Nephron progenitor cell (in vitro differentiated cells): ENCODE measurements at places on chromosomes 5 and 9.

GRCh38 chr9:75390951-75391350, 302.6 kb downstream of the OSTF1 start:
- no peak for DNase-seq

GRCh38 chr5:152503206-152503605, 98.1 kb upstream of the NMUR2 start:
- DNase-seq = no peak

- peak; percentile 89 for DNase-seq
Measured at GRCh38 chr5:132063090-132063911, 2.8 kb downstream of the IL3 start.

DNA sequence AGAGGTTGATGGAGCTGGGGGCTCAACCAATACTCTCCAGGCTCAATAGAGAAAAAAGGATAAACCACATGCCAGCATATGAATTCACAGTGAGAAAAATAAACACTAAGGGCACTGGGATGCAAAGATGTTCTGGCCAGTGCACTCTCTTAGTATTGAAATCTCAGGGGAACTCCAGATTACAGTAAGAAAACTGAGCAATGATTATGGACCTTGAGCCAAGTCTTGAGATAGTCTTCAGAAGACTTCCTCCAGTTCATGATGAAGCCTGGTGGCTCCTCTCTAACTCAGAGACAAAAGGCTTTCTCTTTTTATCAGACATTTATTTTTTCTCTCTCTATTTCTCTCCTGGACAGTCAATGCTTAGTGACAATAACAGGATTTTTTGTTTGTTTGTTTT, 139.8 kb upstream of the SPEF2 start:
- no peak for DNase-seq

GRCh38 chr5:6899221-6899620, 186.0 kb downstream of the TENT4A start:
- no peak for DNase-seq

- peak; percentile 39 for DNase-seq
Measured at GRCh38 chr5:107553117-107553555, 117.6 kb downstream of the EFNA5 start.

DNA sequence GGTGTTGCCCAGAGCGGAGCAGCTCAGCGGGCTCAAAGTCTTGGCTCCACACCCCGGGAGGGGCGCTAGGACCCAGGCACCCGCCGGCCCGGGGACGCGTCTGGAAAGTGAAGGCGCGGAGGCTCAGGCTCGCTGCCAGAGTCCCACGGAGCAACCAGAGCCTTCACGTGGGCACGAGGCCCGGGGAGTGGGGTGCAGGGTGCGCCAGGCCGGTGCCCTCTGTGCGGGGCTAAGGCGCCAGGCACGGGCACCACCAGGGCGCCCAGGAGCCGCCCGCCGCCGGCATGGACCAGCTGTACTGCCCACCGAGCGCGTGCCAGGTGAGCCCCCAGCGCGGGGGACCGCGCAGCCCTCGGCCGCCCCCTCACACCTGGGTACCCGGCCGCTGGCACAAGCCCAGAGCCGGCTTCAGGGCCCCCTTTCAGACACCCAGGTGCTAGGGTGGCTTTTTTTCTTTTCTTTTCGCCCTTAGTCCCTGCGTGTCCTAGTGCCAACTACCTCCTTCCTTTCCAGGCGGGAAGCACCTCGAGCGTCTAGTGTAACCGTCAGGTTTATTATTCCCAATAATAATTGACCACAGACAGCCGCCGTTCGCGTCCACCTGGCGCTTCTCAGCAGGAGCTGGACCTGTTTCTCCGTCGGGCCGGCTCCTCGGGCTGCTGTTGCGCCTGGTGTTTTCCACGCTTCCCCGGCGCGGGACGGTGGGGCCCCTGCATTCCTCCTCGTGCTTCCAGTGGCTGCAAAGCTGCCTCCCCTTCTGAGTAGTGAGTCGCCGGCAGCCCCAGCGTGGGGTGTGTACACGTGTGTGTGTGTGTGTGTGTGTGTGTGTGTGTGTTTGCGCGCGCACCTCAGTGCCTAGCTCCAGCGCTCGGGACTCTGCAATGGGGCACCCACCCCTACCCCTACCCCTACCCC, 30.1 kb upstream of the PDE8B start:
- DNase-seq = peak; percentile 53

DNA sequence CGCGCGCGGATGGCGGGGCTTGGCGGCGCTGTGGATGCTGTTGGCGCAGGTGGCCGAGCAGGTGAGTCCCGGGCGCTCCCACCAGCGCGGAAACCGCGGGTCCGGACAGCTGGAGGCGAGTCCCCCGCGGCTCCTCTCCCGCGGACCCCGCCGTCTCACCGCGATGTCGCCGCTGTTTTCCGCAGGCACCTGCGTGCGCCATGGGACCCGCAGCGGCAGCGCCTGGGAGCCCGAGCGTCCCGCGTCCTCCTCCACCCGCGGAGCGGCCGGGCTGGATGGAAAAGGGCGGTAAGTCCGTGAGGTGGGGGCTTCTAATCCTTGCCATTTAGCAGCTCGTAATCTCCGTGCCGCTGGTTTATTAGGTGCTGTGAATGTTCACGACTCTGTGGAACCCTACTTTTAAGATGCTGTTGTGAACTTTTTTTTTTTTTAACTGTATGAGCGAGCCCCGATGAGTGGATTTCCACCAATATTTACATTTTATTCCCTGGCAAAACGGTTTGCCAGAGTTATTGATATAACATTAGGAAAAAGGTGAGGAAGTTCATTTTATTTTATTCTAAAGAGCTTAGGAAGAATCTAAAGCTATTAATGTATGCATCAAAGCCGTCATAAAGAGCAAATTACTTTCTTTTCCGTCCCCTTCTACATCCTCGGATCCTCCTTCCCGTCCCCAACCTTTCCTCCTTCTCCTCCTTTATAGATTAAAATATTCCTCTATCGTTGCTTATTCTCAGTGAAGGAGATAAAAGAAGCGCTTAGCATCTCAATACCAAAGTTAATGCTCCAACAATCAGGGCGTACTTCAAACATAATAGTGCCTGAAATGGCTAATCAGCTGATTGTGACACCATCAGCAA, 579 bp downstream of the ADAMTS16 start:
- DNase-seq = peak; percentile 56

GRCh38 chr9:86643946-86644674, 289.9 kb upstream of the TUT7 start:
- DNase-seq = no peak

GRCh38 chr5:142486581-142486980, 161.8 kb upstream of the SPRY4 start:
- no peak for DNase-seq

DNA sequence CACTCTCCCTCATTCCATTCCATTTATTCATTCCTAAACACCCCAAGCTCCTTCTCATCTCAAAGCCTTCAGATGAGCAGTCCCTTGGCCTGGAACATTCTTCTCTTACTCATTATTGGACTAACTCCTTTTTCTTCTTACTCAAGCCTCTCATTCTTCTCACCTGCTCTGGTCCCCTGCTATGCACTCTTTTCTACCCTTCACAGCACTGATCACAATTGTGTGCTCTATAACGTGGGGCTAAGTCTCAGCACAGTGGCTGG, 212.4 kb downstream of the MAPKAP1 start:
- no peak for DNase-seq

DNA sequence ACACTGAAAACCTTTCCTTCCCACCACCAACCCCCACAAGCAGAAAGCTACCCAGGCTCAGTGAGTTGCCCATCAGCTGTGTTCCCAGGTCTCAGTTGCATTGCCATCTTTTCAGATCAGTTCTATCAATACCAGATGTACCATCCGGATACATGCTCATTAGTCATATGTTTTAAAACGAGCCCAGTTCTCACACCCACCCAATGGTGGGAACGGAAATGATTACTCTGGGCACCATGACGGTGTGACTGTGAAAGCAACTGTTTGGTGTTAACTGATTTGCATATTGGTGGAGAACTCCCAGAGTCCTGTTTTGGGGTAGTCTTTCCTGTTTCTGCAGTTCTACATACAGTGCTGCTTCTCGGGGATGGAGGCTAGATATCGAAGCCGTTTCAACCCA, 212.3 kb downstream of the TRIM36 start:
- no peak for DNase-seq

GRCh38 chr9:121944711-121945191, 148.4 kb downstream of the TTLL11 start:
- no peak for DNase-seq

DNA sequence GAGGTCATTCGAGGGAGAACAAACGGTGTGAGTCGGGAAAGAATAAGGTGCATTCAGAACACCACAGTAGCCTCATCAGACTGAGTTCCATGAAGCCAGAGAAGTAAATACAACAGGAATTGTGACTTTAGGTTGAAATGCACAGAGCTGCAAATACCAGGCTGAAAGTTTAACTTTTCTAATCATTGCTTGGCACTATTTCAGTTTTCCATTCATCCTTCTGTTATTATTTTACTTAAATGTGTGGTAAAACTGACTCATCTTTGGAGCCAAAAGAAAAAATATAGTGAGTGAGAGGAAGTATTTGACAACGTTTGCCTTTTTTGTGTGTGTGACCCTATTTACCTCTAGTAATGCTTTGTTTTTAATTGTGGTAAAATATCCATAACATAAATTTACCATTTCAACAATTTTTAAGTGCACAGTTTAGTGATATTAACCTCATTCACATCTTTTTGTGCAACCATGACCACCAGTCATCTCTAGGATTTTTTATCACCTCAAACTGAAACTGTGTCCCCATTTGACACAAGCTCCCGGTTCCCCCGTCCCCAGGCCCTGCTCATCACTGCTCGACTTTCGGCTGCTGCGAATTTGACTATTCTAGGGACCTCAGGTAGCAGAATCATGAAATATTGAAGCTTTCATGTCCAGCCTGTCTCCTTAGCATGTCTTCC, 166.8 kb downstream of the HSD17B3 start:
- no peak for DNase-seq

- no peak for DNase-seq
Measured at GRCh38 chr9:22047596-22047995, 38.5 kb upstream of the CDKN2B start.

DNA sequence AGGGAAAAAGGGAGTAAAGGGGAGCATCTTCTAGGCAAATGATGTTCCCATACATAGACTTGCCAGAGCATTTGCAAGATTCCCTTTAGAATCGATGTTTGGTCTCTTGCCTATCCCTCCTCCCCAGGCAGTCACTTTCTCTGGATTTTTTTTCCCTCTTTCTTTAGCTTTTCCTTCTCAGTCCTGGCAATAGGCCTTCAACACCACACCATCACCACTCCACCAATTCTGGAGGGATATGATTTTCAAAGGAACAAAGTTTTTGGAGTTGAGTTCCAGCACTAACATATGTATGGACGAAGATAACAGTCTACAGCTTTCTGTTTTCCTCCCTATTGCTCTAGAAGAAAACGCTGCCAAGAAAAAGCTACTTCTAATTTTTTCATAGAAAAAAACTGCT, 377.4 kb downstream of the PDE4D start:
- DNase-seq = no peak

GRCh38 chr5:33688066-33688465, 203.7 kb downstream of the ADAMTS12 start:
- no peak for DNase-seq

GRCh38 chr9:106896695-106897094, 33.7 kb downstream of the ZNF462 start:
- no peak for DNase-seq

GRCh38 chr5:6221141-6221626, 157.2 kb downstream of the MED10 start:
- no peak for DNase-seq

DNA sequence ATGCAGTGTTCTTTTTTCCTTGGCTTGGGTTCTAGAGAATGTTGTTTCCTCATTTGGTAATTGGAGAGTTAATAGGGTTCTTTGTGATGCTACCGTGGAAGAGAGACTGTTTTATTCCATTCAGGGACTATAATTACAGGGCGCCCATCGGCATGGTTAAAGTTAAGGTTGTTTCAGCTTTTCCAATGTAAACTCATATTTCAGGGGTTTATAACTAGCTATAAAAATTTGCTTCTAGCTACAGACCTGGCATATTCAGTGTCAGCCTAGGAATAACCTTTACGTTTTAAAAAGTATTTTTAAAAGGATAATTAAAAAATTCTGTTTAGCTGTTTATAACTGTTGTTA, 99.1 kb downstream of the AOPEP start:
- no peak for DNase-seq

GRCh38 chr5:64929833-64930232, 161.1 kb downstream of the CWC27 start:
- no peak for DNase-seq

- no peak for DNase-seq
Measured at GRCh38 chr9:74557571-74557970, 60.4 kb downstream of the RORB start.

- DNase-seq = no peak
Measured at GRCh38 chr9:107394264-107394663, 95.3 kb downstream of the KLF4 start.

DNA sequence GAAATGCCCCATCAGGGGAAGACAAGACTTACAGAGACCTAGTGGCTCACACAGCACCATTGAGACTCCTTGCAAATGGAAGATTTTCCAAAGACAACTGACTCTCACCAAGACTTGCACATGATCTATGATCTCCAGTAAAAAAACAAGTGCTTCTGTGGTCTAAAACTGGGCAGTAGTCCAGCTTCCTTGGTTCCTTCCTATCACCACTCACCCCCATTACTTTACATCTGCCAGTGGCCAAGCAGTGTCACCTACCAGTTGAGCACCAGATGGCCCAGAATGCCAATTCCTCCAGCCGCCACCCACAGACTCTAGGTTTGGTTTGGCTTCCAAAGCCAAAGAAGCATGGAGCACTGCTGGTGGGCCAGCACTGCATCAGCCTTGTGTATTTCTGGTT, 47.7 kb downstream of the SH3TC2 start:
- DNase-seq = no peak

DNA sequence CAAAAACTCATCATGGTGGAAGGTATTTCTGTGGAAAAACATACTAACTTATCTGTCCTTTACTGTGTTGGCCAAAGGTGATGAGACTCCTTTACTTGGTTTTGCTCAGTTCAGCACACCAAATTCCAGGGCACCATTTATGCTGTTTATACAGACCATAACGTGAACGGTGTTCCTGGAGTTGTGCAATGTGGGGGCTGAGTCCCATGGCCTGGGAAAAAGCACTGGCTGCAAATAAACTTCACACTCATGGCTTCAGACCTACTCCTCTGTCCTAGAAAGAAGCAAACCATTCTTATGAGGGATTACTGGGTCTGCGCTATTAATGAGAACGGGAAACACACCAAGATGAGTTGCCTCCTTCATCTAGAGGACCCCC, 10.4 kb downstream of the FREM1 start:
- no peak for DNase-seq

DNA sequence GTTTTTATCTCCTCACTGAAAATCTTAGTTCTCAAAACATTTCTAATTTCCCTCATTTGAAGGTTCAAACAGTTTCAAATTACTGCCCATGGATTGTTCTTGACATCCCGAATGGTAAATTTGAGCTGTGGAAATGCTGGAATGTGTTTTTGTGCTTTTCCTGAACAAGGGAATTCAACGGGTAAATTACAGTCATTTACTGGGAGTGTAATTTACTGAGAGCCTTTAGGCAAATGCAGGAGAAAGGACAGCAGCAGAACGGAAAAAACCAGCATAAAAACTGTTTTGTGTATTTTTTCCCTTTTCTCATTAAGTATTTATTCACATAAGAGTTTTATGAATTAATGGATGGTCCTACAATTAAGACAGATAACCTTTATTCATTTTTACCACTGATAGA, 139.2 kb downstream of the PBX3 start:
- DNase-seq = no peak
